ENCODE measurements at places on chromosomes 4 and X.

DNA sequence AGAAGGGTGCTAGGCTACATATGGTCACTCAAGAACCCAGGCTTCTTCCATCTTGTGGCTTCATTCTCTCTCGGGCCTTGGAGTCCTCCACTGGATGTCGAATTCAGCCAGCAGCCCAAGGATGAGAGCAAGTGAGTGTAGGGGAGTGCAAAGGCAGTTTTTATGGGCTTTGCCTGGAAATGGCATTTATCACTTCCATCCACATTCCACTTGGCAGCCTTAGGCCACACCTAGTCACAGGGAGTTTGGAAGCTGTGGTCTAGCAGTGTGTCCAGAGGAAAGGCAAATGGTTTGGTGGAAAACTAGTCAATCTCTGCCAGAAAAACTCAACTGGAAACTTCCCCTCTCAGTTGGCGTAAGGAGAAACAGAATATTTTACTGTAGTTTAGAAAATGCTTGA lies 59.0 kb downstream of the NHS start:
- no peak for DNase-seq

- DNase-seq, result no peak
These were observed 9.3 kb downstream of the PAGE4 start for GRCh38 chrX:49838374-49838773.

- DNase-seq, result no peak
These were observed 942.2 kb downstream of the TRAM1L1 start for GRCh38 chr4:116143198-116143597.

- no peak for DNase-seq
These were observed 233.9 kb upstream of the MAB21L2 start for GRCh38 chr4:150348079-150348478.

GRCh38 chr4:10066206-10066605 lies 44.9 kb upstream of the SLC2A9 start:
- DNase-seq, result no peak

DNA sequence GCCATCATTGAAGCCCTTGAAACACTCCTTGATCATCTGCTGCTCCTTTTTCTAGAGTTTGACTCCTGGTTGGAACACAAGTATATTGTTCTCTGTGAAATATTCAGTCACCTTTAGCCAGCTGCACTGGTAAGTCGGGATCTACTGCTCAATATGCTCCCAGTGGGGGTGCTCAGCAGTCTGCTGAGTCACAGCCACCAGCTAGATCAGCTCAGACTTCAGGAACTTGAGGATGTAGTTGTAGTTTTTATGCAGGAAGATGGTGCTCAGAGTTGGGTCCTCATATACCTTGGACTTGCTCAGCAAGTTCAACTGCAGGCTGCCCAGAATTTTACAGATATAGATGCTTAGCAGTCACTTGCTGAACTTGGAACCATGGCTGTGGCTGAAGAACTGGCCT lies 202.5 kb upstream of the RPL34 start:
- no peak for DNase-seq

DNA sequence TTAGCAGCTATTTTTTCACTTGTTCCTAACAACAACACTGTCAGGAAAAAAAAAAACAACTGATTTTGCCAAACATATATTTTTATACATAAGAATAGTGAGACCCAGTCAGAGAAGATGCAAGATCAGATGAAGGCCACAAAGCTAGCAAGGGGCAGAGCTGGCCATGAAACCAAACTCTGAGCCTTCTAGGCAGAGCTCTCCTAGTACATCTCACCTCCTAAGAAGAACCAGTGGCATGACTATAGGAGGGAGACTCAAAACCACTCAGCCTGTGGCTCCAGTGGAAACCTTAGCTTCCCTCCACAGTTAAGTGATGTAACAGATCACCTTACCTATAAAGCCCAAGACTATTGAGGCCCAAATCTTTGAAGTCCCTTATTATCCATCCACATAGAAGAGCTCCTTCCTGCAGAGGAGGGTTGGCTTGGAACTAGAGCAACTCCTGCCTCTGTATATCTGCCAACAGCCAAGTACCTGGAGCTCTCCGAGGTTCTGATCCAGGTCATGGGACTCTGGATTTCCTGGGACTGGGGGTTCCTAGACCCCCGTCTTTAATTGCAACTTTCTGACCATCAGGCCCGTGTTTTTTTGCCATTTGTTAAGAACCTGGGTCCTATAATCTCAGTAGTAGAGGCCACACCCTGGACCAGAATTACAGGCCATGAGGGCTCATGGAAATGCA lies 136.5 kb downstream of the SH3KBP1 start:
- DNase-seq, result no peak

- DNase-seq, result no peak
These were observed 17.2 kb downstream of the ANXA3 start for GRCh38 chr4:78568640-78569305.

- no peak for DNase-seq
These were observed 34.4 kb downstream of the NEXMIF start for GRCh38 chrX:74890676-74891430.

DNA sequence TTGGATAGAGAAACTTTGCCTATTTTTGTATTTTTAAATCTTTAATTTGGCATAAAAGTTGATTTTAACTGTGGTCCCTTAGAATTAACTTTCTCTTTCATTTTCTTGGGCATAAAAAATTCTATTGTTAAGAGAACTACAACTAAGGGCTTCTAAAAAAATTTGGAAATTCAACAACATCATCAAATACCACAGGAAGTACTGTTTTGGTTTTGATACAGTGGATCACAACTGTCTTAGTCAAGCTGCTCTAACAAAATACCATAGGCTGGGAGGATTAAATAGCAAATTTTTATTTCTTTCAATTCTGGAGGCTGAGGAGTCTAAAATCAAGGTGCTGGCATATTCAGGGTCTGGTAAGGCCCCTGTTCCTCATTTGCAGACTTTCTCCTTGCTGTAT lies 19.9 kb upstream of the NPFFR2 start:
- DNase-seq, result no peak

- no peak for DNase-seq
These were observed 42.0 kb downstream of the LGI2 start for GRCh38 chr4:24988776-24989175.

GRCh38 chr4:121693886-121694285 lies 2.9 kb downstream of the ANXA5 start:
- no peak for DNase-seq

DNA sequence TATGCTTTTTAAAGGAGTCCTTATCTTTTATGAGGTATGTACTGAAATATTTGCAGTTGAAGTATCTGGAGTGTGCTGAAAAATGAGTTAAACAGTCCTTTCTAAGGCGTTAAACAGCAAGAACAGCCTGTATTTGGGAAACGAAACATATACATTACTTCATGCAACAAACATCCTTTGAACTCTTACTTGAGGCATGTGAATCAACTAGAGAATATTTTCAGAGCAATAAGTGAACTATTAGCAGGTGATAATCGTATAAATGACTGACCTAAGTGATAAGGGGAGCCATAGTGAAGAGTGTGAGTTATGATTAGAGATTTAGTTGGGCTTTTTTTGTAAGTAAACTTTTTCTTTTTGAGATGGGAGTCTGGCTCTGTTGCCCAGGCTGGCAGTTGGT lies 45.9 kb upstream of the RHOH start:
- no peak for DNase-seq

- no peak for DNase-seq
These were observed 181.5 kb downstream of the SLIT2 start for GRCh38 chr4:20433097-20433705.

DNA sequence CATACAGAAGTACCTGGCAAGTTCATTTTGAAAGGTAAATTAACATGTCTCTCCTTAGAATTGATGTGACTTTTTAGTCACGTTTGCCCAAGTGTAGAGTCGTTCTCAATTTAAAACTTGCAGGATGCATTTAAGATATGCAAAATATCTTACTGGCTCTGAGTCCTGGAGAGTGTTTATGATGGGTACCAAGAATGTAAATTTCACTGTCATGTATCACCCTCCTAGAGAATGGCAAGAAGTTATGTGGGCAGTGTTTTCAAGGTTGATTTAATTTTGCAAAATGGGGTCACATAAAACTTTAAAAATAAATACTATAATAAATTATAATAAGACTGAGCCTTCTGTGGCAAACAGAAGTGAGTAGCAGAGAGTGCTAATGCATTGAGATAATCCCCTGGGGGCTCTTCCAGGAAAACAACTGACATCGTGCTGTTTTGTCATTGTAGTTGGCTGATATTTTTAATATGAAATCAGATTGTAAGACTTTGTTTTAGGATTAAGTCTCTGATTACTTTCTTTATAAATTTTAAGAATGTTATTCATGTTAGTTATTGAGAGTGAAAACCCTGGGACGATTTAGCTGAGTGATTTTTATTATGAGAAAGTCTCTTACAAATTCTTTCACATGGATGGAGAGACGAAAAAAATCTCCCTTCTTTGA lies 103.0 kb downstream of the AFF1 start:
- no peak for DNase-seq

- DNase-seq, result no peak
These were observed 22.5 kb downstream of the STX18 start for GRCh38 chr4:4519297-4519894.

GRCh38 chr4:23039818-23040217 lies 347.1 kb downstream of the GBA3 start:
- no peak for DNase-seq

- DNase-seq, result no peak
These were observed 265.4 kb upstream of the SLC7A11 start for GRCh38 chr4:138507522-138507921.

DNA sequence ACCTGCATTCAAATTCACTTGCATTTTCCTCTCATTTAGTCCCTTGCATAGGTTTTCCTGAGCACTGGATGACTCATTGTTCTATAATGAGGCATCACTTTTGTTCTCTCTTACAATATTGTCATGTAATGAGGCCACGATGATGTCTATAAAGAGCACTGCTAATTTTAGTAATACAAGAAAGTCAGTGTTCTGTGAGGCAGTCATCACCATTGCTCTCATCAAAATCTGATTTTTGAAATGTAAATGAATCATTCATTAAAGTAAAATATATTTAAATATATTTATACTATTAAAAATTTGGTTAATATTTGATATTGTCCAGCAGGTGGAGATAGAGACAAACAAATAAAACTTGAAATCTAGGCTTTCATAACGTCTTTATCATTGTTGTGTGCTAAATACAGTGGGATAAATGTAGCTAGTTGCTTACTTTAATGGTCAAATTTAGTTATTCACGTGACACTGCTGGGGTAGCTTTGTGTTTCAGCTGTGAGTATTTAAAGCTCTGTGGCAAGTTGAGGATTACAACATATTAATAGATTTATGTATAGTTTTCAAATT lies 15.4 kb downstream of the HMGB2 start:
- no peak for DNase-seq

GRCh38 chr4:69689599-69689998 lies 36.6 kb upstream of the UGT2A1 start:
- no peak for DNase-seq

GRCh38 chr4:153468587-153468986 lies 2.4 kb downstream of the TMEM131L start:
- no peak for DNase-seq

DNA sequence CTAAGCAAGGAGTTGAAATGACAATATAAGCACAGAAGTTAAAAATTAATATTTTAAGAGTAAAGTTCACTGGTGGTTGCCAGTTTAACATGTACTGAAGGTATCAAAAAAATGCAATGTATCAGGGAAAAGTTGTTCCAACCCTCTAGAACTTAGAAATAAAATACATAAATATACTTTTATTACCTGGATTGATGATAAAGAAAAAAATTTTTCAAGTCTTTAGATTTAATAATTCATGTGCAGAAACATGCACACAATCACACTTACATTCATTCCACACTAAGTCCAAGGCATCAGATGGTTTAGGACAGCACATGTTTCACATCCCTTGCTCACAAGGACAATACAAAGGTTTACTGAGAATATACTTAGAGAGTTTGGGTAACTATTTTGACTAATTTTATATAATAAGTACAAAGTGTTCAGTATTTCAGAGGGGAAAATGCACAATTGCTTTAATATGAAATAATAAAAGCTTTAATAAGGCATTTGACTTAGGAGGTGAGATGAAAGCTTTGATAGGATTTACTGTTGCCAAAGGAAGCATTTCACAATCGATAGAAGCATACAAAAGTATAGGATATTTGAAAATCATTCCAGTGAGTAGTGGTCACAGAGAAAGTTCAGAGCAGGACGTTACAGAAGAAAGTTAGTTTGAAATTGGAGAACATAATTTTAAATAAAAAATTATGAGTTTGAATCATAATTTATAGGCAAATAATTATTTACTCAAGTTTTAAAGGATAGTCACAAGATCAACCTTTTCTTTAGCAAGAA lies 392 bp upstream of the UGT2A3 start:
- DNase-seq, result no peak

- DNase-seq, result no peak
These were observed 40.5 kb downstream of the C4orf33 start for GRCh38 chr4:129136433-129136832.

DNA sequence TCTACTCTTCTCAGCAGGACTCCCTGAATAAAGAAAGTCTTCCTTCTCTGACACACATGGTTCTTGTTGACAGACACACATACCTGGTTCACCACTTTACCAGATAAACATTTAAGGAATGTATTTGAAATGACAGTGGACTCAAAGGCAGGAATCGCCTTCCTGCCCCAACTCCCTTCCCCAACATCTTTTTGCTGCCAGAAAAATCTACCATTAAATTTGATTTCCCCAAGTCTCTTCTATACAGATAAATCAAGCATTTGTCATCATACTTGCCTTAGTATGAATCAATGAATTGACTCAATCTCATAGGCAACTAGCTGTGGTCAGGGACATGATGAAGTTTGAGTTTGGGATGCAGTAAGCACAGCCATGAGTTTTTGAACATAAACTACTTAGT lies 23.3 kb upstream of the ANXA5 start:
- no peak for DNase-seq

- no peak for DNase-seq
These were observed 180.8 kb downstream of the MAGEB17 start for GRCh38 chrX:16347968-16348670.

DNA sequence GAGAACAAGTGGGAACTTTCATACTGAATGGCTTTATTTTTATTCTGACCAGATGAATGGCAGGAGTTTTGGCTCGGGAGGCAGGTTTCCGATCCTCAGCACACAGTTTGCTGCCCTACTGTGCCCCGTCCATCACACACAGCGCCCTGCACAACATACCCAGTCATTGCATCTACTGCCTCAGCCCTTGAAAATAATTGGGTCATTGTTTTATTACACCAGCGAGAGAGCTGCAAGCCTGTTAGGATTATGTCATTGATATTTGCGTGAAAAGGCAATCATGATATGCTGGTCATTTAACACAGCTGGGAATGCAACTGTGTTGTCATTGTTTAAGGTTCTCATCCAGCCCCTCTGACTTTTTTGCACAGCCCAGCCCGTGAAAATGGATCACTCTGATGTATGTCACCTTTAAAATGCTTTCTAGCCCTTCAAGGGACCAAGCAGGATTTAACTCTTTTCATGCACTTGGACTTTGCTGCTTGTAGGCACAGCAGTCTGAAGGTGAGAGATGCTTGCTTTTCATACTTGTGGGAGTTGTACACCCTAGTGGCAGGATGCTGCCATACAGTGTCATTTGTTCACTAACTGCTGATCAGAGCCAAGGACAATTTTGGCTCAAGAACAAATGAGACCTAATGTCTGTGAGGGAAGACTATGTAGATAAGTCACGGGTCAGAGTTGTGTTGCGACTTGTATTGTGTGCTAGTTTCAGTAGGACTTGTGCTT lies 62.3 kb downstream of the RTL9 start:
- no peak for DNase-seq

- DNase-seq, result no peak
These were observed 37.2 kb upstream of the SCRG1 start for GRCh38 chr4:173436149-173436579.

Data from T-helper 2 cell treated with Interferon-gamma antibody and Interleukin-4, amounts not matched to agents 5 μg/mL and 100 μg/mL, for 36 hours (primary cell).